ENCODE measurements at places on chromosomes 13 and 19.

- peaks cover 4% of the 10 kb centered on the region for H3K36me3 ChIP-seq
- H3K4me1 ChIP-seq = peaks cover 10% of the 10 kb centered on the region
- H3K27ac ChIP-seq = no peak overlapping the region
- no peak for DNase-seq
- peaks cover 8% of the 10 kb centered on the region for H3K27me3 ChIP-seq
These were observed 122.7 kb downstream of the CYSLTR2 start for GRCh38 chr13:48776401-48776800.

GRCh38 chr13:32911506-32911905 lies 104.7 kb upstream of the KL start:
- DNase-seq = peak; percentile 34
- H3K4me3 ChIP-seq = no peak overlapping the region
- peaks cover 22% of the 10 kb centered on the region for H3K27me3 ChIP-seq
- no peaks in the 10 kb centered on the region for H3K36me3 ChIP-seq
- no peaks in the 10 kb centered on the region for H3K4me1 ChIP-seq

DNA sequence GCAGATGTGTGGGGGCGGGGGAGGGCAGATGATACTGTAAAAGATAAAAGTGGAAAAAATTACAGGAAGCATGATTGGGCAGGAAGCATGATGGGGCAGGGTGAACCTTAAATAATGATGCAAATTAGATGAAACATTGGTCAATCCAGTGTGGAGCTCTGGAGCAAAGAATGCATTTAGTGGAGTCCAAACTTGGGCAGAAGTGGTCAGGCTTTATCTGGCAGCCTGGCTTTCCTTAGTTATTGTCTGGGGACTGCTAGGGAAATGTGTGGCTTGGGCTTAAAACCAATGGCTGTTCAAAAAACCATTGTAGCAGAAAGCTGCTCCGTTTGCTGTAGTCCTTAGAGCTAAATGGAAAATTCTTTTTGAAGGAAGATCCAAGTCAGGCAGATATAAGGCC lies 1077.3 kb upstream of the MIR17HG start:
- no peak overlapping the region for H3K4me3 ChIP-seq
- no peaks in the 10 kb centered on the region for H3K4me1 ChIP-seq
- H3K27me3 ChIP-seq = no peaks in the 10 kb centered on the region
- no peaks in the 10 kb centered on the region for H3K36me3 ChIP-seq
- no peak overlapping the region for H3K27ac ChIP-seq

DNA sequence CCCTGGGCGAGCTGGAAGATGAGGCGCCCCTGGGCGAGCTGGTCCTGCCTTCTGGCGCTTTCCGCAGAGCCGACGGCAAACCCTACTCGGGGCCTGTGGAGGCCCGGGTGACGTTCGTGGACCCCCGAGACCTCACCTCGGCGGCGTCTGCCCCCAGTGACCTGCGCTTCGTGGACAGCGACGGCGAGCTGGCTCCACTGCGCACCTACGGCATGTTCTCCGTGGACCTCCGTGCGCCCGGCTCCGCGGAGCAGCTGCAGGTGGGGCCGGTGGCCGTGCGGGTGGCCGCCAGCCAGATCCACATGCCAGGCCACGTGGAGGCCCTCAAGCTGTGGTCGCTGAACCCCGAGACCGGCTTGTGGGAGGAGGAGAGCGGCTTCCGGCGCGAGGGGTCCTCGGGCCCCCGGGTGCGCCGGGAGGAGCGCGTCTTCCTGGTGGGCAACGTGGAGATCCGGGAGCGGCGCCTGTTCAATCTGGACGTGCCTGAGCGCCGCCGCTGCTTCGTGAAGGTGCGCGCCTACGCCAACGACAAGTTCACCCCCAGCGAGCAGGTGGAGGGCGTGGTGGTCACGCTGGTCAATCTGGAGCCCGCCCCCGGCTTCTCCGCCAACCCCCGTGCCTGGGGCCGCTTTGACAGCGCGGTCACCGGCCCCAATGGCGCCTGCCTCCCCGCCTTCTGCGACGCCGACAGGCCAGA lies 6.3 kb downstream of the CILP2 start:
- H3K36me3 ChIP-seq = no peaks in the 10 kb centered on the region
- no peaks in the 10 kb centered on the region for H3K27me3 ChIP-seq
- H3K4me3 ChIP-seq = no peak overlapping the region
- H3K27ac ChIP-seq = no peak overlapping the region
- DNase-seq = no peak

DNA sequence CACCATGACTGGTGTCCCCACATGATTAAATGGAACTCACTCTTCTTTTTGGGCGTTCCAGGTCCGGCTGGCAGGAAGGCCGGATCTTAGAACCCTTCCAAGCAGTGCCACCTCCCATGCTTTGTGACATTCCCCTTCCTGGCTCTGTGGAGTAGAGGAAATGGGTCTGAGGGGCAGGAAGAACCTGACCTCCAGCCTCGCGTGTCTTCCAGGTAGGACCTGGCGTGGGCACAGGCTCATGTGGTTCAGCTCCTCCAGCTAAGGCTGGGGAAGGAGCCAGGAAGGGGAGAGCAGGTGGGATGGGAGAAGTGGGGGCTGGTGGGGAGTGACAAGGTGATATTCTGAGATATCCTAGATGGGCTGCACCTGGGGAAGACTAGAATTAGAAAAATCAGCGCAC lies 2.1 kb downstream of the TMEM255B start:
- H3K27me3 ChIP-seq = peaks cover 46% of the 10 kb centered on the region
- H3K4me3 ChIP-seq = no peak overlapping the region
- peaks cover 7% of the 10 kb centered on the region for H3K4me1 ChIP-seq
- DNase-seq = peak; percentile 4

GRCh38 chr13:82867284-82867683 lies 1015.0 kb downstream of the SLITRK1 start:
- H3K27ac ChIP-seq = no peak overlapping the region
- DNase-seq = no peak
- no peaks in the 10 kb centered on the region for H3K27me3 ChIP-seq
- H3K36me3 ChIP-seq = no peaks in the 10 kb centered on the region

GRCh38 chr19:55858969-55859368 lies 22.6 kb downstream of the NLRP4 start:
- no peaks in the 10 kb centered on the region for H3K36me3 ChIP-seq
- DNase-seq = no peak
- no peaks in the 10 kb centered on the region for H3K27me3 ChIP-seq
- H3K27ac ChIP-seq = no peak overlapping the region

GRCh38 chr13:22082030-22082429 lies 411.2 kb downstream of the FGF9 start:
- no peaks in the 10 kb centered on the region for H3K27me3 ChIP-seq
- no peak overlapping the region for H3K27ac ChIP-seq
- DNase-seq = no peak
- no peak overlapping the region for H3K4me3 ChIP-seq
- peaks cover 3% of the 10 kb centered on the region for H3K36me3 ChIP-seq
- H3K4me1 ChIP-seq = peaks cover 34% of the 10 kb centered on the region

GRCh38 chr19:18130523-18131242 lies 22.3 kb upstream of the PIK3R2 start:
- peaks cover 4% of the 10 kb centered on the region for H3K4me1 ChIP-seq
- no peak for DNase-seq
- H3K36me3 ChIP-seq = peaks cover 19% of the 10 kb centered on the region
- H3K27ac ChIP-seq = no peak overlapping the region
- H3K4me3 ChIP-seq = no peak overlapping the region

DNA sequence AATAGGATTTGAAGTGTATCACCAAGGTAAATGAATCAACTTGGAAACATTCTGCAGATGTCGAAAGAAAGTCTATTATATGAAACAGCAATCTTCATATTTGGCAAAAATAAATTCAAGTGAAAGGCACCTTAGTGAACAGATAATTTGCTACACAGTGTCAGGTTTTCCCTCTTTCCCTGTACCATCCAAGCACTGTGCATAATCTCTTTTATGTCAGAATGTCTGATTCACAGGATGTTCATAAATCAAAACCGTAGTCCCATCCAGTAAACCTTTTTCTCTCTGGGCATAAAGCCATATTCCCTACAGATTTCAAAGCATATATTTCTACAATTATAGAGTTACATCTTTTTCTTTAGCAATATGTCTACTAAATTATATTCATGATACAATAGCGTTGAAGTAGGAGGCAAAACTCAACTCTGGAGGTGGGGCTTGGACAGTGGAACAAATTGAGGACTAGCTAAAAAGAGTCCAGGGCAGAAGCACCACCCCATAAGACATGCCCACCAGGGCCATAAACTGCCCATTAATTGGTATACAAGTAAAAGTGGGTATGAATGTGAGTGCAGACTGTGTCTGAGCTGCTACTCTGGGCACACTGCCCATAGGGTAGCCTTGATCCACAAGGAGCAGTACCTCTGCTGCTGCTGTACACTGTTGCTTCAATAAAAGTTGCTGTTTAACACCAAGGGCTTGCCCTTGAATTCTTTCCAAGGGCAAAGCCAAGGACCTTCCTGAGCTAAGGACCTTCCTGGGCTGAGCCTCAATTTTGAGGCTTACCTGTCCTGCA lies 72.1 kb upstream of the MYCBP2 start:
- no peak overlapping the region for H3K27ac ChIP-seq
- no peak overlapping the region for H3K4me3 ChIP-seq
- DNase-seq = no peak
- no peaks in the 10 kb centered on the region for H3K4me1 ChIP-seq

DNA sequence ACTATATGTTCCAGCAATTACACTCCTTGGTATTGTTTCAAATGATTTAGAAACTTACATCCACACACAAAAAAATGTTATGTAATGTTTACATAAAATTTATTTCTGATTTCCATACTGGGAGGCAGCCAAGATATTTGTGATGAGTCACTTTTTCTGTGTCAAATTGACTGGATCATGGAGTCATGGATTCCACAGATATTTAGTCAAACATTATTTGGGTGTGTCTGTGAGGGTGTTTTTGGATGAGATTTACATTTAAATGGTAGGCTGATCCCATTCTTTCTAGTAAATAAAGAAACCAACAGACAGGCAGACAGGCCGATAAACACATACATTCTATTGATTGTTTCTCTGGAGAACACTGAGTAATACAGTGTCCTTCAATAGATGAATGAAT lies 562.8 kb downstream of the SLITRK6 start:
- no peak overlapping the region for H3K4me3 ChIP-seq
- no peaks in the 10 kb centered on the region for H3K4me1 ChIP-seq
- H3K36me3 ChIP-seq = no peaks in the 10 kb centered on the region
- H3K27me3 ChIP-seq = no peaks in the 10 kb centered on the region

GRCh38 chr13:27182844-27183497 lies 11.4 kb upstream of the USP12 start:
- H3K27ac ChIP-seq = no peak overlapping the region
- no peaks in the 10 kb centered on the region for H3K4me1 ChIP-seq
- no peaks in the 10 kb centered on the region for H3K36me3 ChIP-seq
- no peak for DNase-seq
- peaks cover 3% of the 10 kb centered on the region for H3K27me3 ChIP-seq
